ENCODE measurements at places on chromosomes 11 and 22.

DNA sequence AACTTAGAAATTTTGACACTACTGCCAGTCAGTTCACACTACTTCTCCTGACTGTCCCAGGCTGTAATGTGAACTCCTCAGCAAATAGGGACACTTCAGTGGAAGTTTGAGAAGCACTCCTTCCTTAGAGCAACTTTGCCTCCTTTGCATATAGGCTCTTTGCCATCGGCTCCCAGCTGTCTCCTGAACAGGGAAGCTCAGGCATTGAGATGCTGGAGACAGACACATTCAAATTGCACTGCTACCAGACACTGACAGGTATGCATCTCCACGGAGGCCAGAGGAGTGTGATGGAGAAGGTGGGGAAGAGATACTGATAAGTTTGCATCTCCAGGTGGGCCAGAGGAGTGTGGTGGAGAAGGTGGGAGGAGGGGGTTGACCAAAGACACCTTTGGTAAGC lies 1.4 kb downstream of the TRAPPC4 start:
- no peak for DNase-seq

- no peak for DNase-seq
These were observed 6.1 kb downstream of the DHCR7 start for GRCh38 chr11:71442123-71442522.

DNA sequence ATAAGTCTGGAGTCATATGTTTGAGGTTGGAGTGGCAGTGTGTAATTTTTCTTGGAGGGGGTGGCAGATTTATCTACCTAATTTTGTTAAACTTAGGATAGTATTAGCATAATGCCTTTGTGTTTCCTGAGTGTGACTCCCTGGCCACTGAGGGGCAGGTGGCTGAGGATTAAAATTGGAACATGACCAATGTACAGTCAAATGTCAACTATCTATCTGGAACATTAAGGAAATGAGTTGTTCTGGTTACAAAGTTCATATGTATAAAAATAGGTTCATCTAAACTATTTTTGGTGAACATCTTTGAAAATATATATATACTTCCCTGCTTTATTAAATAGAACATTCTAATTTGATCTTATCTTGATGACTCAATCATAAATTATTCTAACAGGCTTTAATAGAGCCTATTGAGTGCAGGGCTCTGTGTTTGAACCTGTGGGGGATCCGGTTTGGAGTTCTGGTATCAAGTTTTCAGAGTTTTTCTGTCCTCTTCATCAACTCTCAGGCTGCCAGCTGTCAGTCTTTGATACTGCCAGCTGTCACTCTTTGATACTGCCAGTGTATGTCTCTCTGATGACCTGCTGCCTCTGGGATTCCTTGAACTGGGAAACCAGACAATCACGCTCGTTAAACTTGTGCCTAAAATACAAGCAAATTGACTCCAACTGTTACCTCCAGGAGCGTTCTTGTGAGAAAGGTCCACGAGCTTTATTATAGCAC lies 309.6 kb downstream of the METTL15 start:
- no peak for DNase-seq

DNA sequence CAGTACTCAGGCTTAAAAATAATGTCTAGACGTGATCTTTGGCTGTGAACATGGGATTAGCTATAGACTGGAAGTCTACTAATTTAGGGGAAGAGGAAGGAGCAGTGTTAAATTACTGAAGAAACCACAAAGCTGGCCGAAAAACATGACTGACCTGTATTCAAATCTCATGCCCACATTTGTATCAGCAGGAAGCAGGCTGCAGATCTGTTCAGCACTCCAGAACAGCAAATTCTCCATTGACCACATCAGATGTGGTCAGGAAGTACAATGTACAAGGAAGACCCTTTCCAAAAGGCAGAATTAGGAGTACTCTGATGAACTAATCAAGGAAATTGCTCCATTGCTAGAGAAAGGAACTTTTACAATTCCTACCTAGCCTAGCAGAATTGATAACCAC lies 31.7 kb downstream of the DCDC1 start:
- DNase-seq: no peak

DNA sequence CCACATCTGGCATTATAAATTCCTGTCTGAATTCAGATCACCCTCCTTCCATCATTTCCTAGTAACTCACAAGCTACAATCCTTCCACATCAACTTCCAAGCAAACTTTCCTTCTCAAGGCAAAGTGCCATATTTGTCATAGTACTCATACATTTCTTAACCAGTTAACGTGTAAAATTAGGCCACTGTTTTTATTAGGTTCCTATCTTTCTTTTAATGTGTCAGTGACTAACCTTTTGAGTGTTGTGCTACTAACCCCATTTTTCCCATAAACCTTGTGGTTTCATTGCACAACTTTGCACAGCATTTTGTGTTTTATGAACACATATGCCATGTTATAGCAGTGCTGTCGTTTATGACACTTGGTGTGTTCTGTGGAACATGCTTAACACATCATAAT lies 90.1 kb downstream of the KIF18A start:
- no peak for DNase-seq

DNA sequence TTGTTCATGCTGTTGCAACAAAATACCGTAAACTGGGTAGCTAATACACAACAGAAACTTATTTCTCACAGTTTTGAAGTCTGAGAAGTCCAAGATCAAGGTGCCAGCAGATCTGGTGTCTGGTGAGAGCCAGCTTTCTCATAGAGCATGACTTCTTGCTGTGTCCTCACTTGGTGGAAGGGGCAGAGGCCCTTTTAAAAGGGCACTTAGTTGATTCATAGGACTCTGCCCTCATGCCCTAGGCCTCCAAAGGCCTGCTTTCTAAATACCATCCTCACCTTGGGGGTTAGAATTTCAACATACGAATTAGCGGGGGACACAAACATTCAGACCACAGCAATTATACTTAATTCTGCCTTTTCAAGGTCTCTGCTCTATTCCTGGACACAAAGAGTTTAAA lies 52.3 kb upstream of the FDX1 start:
- no peak for DNase-seq

DNA sequence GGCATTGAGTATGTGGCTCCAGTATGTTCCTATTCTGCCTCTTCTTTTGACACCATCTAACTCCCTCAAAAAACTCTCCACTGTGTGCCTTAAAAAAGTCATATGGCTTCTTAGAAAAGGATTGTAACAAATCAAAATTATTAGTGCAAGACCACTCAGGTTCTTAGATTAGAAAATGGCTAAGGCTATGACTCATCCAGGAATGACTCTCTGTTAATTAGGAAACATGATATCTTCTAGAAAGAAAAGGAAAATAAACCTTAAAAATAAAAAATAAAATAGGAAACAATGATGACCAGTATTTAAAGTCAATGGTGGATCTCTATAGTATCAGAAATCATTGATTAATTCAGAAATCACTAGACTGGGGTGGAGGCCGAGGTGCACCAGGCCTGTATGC lies 21.7 kb downstream of the SLC25A17 start:
- no peak for DNase-seq

Data from stimulated activated CD8-positive, alpha-beta memory T cell treated with anti-CD3 and anti-CD28 coated beads, Interleukin-7, amount 100 ng/mL, for 1 hour (primary cell).